ENCODE measurements at places on chromosomes 2 and 18.

DNA sequence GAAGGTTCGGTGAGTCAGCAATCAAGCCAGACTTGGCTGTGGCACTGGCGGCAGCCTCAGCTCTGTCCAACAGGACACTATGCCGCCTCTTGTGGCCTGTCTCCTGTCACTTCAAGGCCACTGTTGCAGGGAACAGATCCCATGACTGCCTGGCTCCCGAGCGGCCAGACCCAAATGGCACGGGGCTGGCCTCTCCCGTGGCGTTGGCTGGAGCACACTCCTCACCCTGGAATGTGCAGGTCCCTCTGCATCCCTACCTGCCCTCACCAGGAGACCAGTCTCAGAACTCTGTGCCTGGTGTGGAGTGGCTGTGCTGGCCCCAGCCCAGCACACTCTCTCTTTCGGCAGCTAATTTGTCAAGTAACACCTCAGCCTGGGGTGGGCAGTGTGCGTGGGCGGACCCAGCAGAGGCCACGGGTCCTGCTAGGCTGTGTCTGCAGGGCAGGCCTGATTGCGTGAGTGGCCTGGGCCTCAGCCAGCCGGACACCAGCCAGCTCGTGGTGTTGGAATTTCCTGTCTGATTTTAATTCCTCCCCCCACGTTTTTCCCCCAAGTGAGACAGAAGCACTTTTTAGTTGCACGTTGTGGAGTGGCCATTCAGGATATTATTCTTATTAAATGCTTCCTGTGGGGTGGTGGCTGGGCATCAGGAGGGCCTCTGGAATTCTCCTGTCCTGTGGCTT, 179.3 kb downstream of the GLI2 start:
- DNase-seq: no peak

GRCh38 chr18:26646901-26647300, 98.5 kb upstream of the KCTD1 start:
- no peak for DNase-seq

DNA sequence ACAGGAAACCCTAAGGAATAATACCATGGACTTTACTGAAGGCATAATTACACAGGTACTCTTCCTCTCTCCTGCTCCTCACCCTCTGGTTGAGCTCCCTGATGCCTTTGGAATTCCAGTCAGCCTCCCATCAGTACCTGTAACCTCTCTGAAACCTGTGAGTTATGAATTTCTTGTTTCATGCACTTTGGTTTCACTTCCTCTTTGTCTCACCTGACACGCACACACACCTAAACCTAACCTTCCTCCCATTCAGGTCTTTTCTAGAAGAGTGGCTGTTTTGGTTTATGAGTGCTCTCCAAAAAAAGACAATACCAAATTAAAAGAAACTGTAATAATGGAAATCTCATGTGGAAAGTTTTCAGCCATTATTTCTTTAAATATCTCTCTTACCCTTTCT, 451.3 kb upstream of the VWC2L start:
- DNase-seq: no peak

DNA sequence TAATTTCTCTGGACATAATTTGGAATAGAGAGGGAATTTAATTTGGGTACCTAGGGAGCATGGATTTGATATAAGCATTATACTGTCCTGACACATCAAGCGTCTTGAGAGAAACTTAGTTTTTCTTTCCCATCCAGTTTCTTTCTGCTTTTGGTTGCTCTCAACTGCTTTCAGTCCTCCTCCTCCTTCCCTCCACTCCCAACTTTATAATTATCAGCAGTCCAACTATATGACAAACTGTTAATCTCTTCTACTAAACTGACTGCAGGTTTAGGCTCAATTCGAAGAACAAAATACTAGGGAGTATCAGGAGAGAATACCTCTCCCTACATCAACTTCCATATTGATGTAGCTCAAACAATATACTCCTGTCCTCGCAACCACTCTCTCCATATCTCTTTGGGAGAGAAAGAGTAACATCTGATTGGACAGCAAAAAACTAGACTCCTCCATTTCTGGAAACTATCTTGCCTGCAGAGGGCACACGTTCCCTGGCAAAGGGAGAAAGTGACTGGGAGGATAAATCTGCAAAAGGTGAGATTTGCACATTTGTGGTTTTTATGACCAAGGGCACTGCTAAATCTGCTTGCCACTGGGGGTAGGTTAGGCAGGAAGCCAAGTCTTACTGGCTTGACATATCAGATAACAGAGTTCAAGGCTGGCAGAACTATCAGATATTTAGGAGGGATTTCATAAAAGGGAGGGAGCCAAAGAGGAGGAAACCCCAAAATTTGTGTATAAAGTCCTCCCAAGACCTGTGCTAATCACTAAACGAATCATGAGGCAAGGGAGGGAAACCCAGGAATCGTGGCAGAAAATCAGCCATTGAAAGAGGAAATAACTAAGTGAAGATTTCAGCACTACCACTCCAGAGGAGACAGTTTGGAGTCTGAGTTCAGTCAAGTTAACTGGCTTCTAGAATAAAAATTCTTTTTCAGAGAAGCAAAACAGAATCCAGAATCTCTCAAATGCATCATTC, 40.0 kb downstream of the ICA1L start:
- peak; percentile 1 for DNase-seq

DNA sequence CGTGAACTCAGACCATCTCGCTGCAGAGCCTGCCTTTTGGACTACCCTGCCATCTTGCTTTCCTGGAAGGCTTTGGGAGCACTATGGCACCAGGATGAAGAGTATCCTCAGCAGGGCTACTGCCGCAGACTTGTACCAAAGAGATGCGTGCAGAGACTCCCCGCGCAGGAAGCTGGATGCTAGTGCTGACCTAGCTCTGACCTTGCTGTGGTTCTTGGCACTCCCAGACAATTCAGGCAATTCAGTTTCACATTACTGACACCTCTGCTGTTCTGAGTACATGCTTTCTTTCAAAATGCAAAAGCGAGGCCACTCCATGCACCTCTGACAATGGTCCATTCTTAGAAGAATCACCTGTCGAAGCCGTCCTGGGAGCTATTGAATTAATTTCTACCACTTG, 251.5 kb upstream of the MEX3C start:
- DNase-seq: no peak

DNA sequence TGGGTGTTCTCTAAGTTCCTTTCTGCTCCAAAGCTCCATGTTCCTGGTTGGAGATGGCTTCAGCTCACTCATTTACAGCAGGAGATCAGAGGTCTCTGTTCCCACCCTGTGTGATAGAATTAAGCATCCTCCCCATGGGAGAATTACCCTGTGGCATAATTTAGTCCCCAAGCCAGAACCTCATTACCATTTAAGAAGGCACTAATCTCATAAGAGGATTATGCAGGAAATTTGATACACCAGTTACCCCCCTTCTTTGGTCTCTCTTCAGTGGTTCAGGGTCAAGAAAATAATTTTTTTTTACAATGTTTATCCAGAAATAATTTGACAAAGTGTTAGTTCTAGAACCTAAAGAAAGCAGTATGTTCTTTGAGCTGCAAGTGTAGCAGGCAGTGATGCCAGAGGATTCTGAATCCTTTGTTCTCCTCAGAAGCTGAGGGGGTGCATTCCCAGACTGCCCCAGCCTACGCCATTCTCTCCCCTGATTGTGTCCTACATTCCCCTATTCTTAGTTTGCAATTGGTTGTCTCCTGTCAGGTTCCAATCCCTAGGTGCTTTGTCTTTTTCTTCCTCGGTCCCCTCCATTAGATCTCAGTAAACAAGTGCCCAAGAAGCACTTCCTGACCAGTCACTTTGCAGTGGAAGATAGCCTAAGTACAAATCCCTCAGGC, 163.6 kb downstream of the PRKCE start:
- no peak for DNase-seq

DNA sequence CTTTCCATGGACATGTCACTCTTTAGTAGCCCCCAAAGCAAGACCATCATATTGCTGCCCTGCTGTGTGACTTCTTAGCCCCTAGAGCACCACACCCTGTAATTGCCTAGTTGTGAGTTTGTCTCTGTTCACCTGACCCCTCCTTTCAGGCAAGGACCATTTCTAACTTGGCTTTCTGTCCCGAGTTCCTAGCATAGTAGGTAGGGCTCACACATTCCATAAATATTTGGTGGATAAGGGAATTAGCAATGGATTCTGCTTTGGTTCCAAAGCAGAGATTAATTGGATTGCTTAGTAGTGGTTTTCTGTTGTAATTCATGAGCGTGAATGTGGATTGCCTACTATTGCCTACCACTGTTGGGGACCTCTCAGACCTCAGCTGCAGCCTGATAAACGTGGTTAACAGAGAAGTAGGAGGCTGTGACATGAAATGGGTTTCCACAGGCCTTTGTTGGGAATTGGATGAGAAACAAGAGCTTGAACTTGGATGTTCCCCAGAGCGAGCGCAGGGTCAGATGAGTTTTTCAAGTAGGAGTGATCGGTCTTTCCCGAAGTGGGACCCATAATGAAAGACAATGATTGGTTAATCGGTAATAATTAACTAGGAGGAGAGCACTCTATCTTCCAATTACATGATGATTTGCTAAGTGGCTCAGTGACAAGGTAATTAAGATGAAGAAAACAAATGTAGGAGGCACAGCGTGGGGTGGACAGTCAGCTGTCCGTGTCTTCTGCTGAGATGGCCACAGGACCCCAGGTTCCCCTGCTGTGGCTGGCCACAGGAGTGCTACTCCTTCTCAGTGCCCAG, 13.4 kb upstream of the UGT1A1 start:
- DNase-seq: no peak

DNA sequence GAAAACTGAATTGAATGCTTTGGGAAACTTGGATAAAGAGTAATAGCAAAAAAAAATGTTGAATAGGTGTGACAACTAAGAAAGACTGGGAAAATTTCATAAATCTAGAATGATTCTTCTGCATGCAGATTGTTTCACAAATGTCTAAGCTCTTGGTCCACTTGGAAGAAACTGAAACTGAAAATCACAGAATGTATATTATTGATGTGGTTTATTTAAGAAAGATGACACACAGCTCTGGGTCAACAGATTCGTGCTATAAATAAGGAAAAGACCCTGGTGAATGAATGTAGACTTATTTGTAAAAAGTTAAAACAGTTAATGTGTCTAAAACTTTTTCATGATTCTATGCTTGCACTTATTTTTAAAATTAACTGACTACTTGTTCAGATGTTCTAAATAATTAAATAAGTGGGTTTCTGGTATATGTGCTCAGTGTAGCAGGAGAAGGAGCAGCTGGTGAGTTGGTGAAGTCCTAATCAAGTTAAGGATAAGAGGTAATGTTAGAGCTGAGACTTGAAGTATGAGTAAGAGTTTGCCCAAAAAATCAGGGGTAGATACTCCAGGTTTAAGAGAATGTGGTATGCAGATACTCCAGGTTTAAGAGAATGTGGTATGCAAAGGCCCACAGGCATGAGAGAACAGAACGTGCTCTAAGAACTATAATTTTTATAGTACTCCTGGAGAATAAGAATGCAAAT, 24.5 kb downstream of the UGP2 start:
- DNase-seq: no peak

DNA sequence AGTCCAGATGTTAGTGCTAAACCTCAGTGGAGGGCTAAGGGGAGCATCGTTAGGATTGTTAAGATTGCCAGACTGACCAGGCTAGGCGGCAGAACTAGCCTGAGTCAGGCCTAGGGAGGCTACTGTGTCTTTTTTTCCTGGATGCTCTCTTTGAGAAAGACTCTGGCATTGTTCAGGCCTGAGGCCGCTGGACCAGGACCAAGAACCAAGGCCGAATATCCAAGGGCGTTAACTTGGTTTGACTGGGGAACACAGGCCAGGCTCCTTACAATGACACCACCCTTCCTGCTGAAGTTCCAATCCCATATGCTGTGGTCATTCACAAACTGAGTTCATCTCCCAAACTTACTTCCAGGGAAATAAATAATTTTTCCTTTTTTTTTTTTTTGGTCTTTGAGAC, 10.6 kb downstream of the HTRA2 start:
- DNase-seq: no peak

DNA sequence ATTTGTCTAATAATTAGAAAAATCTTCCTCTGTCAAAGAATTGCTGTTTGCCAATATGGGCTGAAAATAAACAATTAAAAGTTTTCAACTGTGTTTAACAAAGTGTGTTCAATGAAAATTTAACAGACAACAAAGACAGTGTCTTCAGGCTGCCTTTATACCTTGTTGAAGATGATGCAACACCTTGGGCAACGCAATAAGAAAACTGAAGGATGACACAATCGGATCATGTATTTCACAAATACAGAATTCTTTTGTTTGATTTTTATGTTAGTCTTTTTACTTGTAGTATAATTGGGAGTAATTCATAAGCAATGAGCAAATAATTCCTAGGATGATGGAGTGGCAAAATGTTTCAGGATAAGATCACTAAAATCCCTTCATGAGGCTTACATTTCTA, 27.8 kb downstream of the CHN1 start:
- DNase-seq: no peak

DNA sequence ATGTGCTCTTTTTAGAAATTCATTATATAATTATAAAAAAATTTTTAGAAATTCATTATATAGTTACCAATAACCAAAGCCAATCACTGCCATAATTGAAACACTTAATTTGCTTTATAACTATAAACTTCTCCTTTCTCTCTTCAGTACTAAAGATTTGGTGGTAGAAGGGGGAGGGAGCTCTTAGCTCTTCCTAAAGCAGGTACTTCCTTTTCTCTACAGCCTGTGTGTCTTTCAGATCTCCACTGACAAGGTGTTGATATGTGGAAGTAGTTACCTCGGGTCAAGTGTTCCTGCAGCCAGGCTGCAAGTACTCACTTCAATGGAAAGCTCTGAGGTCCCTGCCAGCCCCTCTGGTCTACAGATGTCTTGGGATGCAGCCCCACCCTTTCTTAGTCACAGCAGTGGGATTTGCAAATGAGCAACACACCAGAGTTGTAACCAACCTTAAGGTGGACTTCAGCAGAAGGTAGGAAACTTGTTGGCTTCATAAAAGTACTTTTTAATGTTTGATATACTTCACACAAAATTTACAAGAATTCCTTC, 690.0 kb downstream of the ARHGAP15 start:
- no peak for DNase-seq

- DNase-seq: no peak
These were observed 23.4 kb downstream of the SH2D6 start for GRCh38 chr2:85441864-85442263.

GRCh38 chr2:16172324-16173175, 232.2 kb downstream of the MYCN start:
- no peak for DNase-seq

DNA sequence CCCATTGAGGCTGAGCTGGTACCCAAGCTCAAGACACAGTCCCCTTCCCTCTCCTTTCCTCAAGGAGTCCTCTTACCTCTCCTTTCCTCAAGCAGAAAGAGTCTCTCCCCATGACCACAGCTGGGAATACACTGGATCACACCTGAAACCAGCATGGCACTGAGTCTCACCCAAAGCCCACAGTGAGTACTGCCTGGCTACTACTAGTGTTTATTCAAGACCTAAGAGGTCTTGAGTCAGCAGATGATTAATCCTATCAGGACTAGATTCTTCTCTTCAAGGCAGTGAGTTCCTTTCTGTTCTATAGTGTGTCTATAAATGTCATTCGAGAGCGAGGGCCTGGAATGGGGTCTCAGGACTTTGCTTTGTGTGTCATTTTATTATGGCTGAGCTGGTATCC, 111.4 kb downstream of the METTL4 start:
- no peak for DNase-seq

All from stimulated activated CD8-positive, alpha-beta memory T cell treated with anti-CD3 and anti-CD28 coated beads, Interleukin-7, amount 100 ng/mL, for 1 hour (primary cell).